ENCODE measurements at places on chromosomes 12 and 14. TPM values are rescaled to one million over a fixed set of nuclear protein-coding genes. Genes with fewer than 3 reads are reported as not detected.
A peak's percentile ranks its signal among the peaks of the same experiment; 100 is the strongest.

- H3K4me1 ChIP-seq: peaks cover 29% of the 10 kb centered on the region
- H3K4me3 ChIP-seq: peak overlapping the region; percentile 91
- peak overlapping the region; percentile 87 for H3K27ac ChIP-seq
- no peaks in the 10 kb centered on the region for H3K36me3 ChIP-seq
Observed at GRCh38 chr14:58428118-58428683, 682 bp downstream of the KIAA0586 start.

GRCh38 chr12:77299910-77300669 is 234.7 kb upstream of the E2F7 start:
- no peak overlapping the region for H3K4me3 ChIP-seq
- no peaks in the 10 kb centered on the region for H3K27me3 ChIP-seq
- no peaks in the 10 kb centered on the region for H3K4me1 ChIP-seq

- H3K4me3 ChIP-seq: no peak overlapping the region
- no peaks in the 10 kb centered on the region for H3K36me3 ChIP-seq
- peak overlapping the region; percentile 88 for H3K27ac ChIP-seq
- no peaks in the 10 kb centered on the region for H3K27me3 ChIP-seq
- peaks cover 40% of the 10 kb centered on the region for H3K4me1 ChIP-seq
Observed at GRCh38 chr12:124757329-124757728, 106.3 kb downstream of the SCARB1 start.

GRCh38 chr14:56183631-56184157 is 65.5 kb downstream of the PELI2 start:
- DNase-seq: no peak
- H3K27ac ChIP-seq: no peak overlapping the region
- H3K36me3 ChIP-seq: no peaks in the 10 kb centered on the region
- no peaks in the 10 kb centered on the region for H3K4me1 ChIP-seq
- H3K4me3 ChIP-seq: no peak overlapping the region

- H3K4me1 ChIP-seq: no peaks in the 10 kb centered on the region
- H3K27me3 ChIP-seq: no peaks in the 10 kb centered on the region
- H3K4me3 ChIP-seq: no peak overlapping the region
- H3K36me3 ChIP-seq: no peaks in the 10 kb centered on the region
Observed at GRCh38 chr14:23377198-23377550, 328 bp downstream of the CMTM5 start.

GRCh38 chr14:102499401-102500157 is 10.0 kb downstream of the ANKRD9 start:
- H3K27me3 ChIP-seq: no peaks in the 10 kb centered on the region
- H3K4me1 ChIP-seq: peaks cover 21% of the 10 kb centered on the region
- H3K4me3 ChIP-seq: no peak overlapping the region
- H3K27ac ChIP-seq: peak overlapping the region; percentile 44
- no peak for DNase-seq

DNA sequence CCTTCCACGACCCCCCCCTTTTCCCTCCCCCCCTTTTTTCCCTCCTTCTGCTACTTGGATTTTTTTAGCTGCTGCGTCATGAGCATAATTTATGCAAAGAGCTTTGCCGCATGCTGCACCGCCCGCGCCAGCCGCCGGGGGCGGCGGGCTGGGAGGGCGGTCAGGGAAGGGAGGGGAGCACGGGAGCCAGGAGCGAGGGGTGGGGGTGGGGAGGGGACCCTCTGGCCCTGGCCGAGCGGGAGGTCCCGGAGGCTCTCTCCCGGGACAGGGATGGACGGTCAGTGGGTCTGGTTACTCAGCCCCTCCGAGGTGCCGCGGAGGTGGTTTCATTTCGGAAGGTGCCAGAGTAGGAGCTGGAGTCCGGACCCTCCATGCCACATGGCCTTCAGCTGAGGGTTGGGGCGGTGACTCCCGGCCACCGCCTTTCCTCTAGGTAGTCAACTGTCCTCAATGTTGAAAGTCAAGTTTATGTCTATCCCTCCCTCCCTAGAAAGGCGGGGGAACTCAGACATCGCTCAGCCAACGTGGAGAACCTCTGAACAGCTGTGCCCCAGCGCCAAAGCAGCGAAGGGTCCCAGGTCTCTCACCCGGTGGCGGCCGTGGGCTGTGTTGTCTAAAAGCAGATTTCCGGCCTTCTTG is at the start of gene POU6F1:
Gene POU6F1 (minus strand): TSS at position 95 of the 639 bp plus-strand sequence. CDS start 11,226 bp downstream, outside the sequence.
- no peak for DNase-seq
- H3K27ac ChIP-seq: peak within 1 kb of the TSS; percentile 96
- no peaks in the 10 kb centered on the region for H3K36me3 ChIP-seq
- H3K4me3 ChIP-seq: peak within 1 kb of the TSS; percentile 89

- no peak for DNase-seq
- no peaks in the 10 kb centered on the region for H3K27me3 ChIP-seq
- no peaks in the 10 kb centered on the region for H3K36me3 ChIP-seq
- no peaks in the 10 kb centered on the region for H3K4me1 ChIP-seq
- H3K27ac ChIP-seq: no peak overlapping the region
Observed at GRCh38 chr14:55721353-55721752, 141.3 kb downstream of the KTN1 start.

GRCh38 chr12:46087916-46088439 is 97.6 kb upstream of the SCAF11 start:
- no peak for DNase-seq
- H3K4me1 ChIP-seq: no peaks in the 10 kb centered on the region
- no peaks in the 10 kb centered on the region for H3K27me3 ChIP-seq
- H3K4me3 ChIP-seq: no peak overlapping the region
- H3K27ac ChIP-seq: no peak overlapping the region

- no peaks in the 10 kb centered on the region for H3K36me3 ChIP-seq
- H3K4me3 ChIP-seq: no peak overlapping the region
Observed at GRCh38 chr12:26297396-26298070, 102.2 kb downstream of the SSPN start.

DNA sequence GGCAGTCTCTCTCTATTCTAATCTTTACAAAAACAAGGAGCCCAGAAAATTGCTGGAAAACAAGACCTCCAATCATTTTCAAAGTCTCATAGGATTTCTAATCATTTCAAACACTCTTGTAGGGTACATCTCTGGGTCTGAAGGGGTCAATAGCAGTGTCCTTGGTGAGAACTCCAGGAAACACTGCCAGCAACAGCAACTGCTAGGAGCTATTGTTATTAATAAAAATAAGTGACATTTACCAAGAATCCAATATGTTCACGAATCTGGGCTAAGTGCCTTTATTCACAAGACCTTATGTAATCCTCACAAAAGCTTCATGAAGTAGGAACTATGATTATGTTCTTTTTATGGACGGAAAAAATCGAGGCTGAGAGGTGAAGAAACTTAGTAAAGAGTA is 72.8 kb downstream of the TTC7B start:
- no peak overlapping the region for H3K27ac ChIP-seq
- no peaks in the 10 kb centered on the region for H3K4me1 ChIP-seq
- no peaks in the 10 kb centered on the region for H3K27me3 ChIP-seq
- H3K4me3 ChIP-seq: no peak overlapping the region
- no peak for DNase-seq
- no peaks in the 10 kb centered on the region for H3K36me3 ChIP-seq

- peaks cover 14% of the 10 kb centered on the region for H3K4me1 ChIP-seq
- no peak for DNase-seq
- peak within 1 kb of the TSS; percentile 36 for H3K4me3 ChIP-seq
- peak within 1 kb of the TSS; percentile 34 for H3K27ac ChIP-seq
- no peaks in the 10 kb centered on the region for H3K27me3 ChIP-seq
- no peaks in the 10 kb centered on the region for H3K36me3 ChIP-seq
Observed at GRCh38 chr14:51860164-51860824, at the start of gene GNG2. TSS of gene GNG2 (plus strand) at chr14:51860612. CDS start at chr14:51950679, 90,067 bp downstream.

- no peak overlapping the region for H3K4me3 ChIP-seq
- H3K4me1 ChIP-seq: no peaks in the 10 kb centered on the region
- no peaks in the 10 kb centered on the region for H3K36me3 ChIP-seq
- H3K27ac ChIP-seq: no peak overlapping the region
Observed at GRCh38 chr14:56854325-56854724, 44.0 kb upstream of the OTX2 start.

DNA sequence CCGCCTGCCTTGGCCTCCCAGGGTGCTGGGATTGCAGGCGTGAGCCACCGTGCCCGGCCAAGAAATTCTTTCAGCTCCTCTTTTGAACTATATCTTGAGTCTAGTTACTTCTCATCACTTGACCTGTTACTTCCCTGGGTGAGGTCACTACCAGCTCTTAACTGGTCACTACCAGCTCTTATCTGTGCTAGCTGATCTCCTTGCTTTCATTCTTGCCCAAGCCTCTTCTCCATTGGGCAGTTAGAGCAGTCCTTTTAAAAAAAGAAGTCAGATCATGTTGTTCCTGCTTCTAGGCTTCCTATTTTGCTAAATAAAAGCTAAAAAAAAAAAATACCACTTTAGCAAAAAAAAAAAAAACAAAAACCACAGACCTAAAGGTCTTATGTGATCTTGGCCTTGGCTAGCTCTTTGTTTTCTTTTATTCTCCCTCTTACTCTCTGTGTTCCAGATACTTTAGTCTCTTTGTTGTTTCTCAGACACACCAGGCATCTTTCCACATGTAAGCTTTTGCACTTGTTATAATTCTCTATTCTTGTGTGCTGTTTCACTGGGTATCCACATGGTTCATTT is 63.5 kb downstream of the RAD51B start:
- H3K36me3 ChIP-seq: no peaks in the 10 kb centered on the region
- H3K27ac ChIP-seq: no peak overlapping the region
- no peaks in the 10 kb centered on the region for H3K27me3 ChIP-seq
- H3K4me1 ChIP-seq: no peaks in the 10 kb centered on the region

GRCh38 chr14:68283378-68284123 is 464.0 kb downstream of the RAD51B start:
- no peak overlapping the region for H3K27ac ChIP-seq
- H3K4me3 ChIP-seq: no peak overlapping the region
- H3K27me3 ChIP-seq: no peaks in the 10 kb centered on the region
- no peaks in the 10 kb centered on the region for H3K36me3 ChIP-seq

GRCh38 chr12:19437996-19438395 is 1.3 kb upstream of the AEBP2 start:
- peaks cover 22% of the 10 kb centered on the region for H3K4me1 ChIP-seq
- no peaks in the 10 kb centered on the region for H3K27me3 ChIP-seq
- H3K27ac ChIP-seq: no peak overlapping the region
- H3K36me3 ChIP-seq: no peaks in the 10 kb centered on the region

DNA sequence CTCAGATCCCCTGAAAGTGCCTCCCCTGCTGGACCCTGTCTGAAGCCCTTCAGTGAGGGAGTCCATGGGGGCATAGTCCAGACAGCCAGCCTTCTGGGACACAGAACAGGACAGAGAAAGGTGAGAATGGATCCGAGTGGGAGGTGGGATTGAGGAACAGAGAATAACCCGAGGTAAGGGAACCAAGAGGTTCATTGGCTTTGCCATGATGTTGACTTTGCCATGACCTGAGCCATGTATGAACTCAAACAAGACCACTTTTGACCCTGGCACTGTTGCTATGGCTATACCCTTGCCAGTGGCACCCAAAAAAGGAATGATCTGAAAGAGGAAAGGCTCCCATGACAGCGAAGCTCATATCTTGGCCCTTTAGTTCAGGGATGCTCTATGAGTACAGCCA is 22.6 kb upstream of the VDR start:
- H3K36me3 ChIP-seq: no peaks in the 10 kb centered on the region
- no peak for DNase-seq
- H3K4me1 ChIP-seq: no peaks in the 10 kb centered on the region
- H3K27ac ChIP-seq: no peak overlapping the region
- H3K4me3 ChIP-seq: no peak overlapping the region

DNA sequence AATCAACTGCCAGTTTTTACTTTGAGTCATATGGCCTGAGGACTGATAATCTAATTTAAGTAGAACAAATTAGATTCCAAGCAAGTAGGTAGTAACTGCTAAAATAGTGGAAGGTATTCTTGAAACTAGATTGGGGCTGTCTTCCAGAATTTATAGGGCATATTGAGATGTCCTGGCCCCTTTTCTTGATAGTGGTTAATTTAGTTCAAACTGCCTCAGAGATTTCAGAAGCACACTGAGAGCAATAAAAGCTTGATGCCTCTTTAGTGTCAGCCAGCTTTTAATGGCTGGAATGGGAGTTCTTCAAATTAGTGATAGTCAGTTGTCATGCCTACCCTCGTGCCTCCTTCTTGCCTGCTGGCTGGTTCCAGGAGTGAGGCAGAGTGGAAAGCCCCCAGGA is 120.5 kb downstream of the AKAP6 start:
- no peaks in the 10 kb centered on the region for H3K27me3 ChIP-seq
- no peaks in the 10 kb centered on the region for H3K36me3 ChIP-seq
- H3K4me1 ChIP-seq: no peaks in the 10 kb centered on the region
- no peak overlapping the region for H3K27ac ChIP-seq
- H3K4me3 ChIP-seq: no peak overlapping the region
- DNase-seq: no peak

DNA sequence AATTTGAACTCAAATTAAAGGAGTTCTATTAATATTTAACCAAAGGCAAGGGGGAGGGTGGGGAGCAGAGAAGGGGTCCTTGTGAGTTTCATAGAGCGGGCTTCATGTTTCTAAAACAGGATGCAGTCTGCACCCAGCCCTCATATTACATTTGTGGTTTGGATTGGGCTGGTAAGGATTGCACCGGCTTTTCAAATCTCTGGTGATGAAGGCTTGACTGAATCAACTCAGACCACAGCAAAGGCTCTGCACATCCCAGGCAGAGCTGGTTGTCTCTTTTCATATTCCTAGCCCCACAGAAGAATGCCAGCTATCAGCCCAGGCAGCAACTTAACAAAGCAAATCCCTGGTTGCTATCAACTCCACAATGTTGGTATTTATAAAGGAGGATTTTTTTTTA is 1221.4 kb downstream of the VRK1 start:
- H3K27ac ChIP-seq: no peak overlapping the region
- H3K4me1 ChIP-seq: no peaks in the 10 kb centered on the region
- no peaks in the 10 kb centered on the region for H3K27me3 ChIP-seq
- H3K36me3 ChIP-seq: no peaks in the 10 kb centered on the region
- no peak for DNase-seq
- no peak overlapping the region for H3K4me3 ChIP-seq

DNA sequence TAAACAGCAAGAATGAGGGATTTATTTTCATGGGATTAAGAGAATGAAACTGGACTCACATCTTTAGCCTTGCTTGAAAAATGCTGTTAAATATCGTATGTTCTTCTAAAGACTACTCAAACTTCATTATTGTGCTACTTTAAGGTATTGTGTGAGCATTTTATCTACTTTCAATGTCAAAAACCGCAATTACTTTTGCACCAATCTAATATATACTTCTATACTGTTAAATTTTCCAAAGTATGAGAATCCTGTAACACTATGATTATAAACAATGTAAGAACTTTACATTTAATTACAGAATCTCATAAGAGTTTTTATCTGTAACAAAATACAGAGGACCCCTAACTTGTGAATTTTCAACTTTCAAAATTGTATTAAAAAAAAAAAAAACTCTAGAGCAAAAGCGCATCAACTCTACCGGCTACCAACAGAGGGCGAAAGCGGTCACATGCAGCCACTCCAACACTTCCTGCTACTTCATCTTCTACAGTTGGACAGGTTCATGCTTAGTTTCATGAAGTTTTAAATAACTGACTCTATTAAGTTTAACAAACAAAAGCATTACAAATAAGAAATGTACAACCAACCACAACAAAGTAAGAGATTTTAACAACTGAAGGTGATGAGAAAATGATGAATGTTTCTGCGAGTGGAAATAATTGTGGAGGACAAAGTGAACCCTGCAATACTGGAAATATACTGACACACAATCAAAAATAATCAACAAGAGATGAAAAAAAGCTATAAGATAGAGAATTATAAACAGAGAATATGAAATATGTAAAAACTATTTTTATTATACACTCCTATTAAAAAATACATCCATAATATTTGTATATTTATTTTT is 210.9 kb downstream of the MED13L start:
- no peaks in the 10 kb centered on the region for H3K36me3 ChIP-seq
- H3K4me3 ChIP-seq: no peak overlapping the region
- peaks cover 43% of the 10 kb centered on the region for H3K4me1 ChIP-seq
- H3K27ac ChIP-seq: no peak overlapping the region

The USP44 gene
- 0.49 TPM for total RNA-seq

The PAH gene
- total RNA-seq: not detected

The OVCH1 gene
- total RNA-seq: 0.25 TPM

The RIMBP2 gene
- total RNA-seq: 0.25 TPM

The SERPINA1 gene
- 6.1 TPM for total RNA-seq

The GARIN6 gene
- not detected for total RNA-seq

All from vagina (tissue), 2 donors.